ENCODE measurements at places on chromosomes 7 and 10.

DNA sequence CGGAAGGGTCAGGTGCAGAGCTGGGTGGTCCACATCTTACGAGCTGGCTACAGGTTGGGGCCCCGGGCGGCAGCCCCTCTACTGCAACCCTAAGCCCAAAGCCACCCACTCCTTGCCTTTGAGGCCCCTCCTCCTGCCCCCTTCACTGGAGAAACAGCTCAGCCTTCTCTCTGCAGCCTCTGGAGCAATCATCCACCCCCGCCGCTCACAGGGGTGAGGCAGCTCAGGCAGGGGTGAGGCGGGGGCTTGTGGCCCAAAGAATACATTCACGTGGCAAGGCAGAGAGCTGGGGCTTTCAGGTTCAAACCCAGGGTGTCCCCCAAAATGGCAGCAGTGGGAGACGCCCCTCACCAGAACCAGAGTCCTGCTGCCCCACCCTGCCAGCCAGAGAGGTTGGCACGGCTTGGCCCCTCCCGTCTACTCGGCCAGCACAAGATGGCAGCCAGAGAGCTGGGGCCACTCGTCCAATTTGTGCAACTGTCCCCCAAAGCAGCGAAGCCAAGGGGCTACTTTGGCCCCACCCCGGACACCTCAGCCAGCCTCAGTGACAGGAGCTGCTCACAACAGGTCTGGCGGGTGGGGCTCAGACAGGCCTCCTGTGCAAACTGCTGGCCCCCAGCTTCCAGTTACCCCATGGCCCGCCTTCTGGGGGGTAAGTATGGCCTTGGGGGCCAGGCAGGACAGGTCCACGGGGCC, 7.2 kb downstream of the GNB2 start:
- no peak for DNase-seq

DNA sequence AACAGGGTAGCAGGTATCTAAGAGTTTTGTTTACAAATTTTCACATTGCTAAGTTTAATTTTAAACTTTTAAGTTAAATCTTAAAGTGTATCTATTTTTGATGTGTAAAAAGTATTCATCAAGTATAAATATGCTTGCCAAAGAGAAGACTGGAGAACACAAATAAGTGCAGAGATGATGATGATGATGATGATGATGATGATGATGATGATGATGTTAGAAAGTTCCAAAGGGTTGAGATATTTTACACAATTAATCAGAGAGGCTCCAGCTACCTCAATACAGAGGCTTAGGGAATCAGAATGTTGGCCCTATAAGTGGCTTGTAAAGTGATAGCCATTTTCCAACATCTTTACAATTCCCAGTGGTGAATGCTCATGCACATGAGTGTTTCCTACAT, 209.0 kb upstream of the NPVF start:
- no peak for DNase-seq

GRCh38 chr7:29077176-29077575, 69.2 kb downstream of the CPVL start:
- DNase-seq, result no peak

- no peak for DNase-seq
Observed at GRCh38 chr10:78058562-78058961, 24.9 kb downstream of the RPS24 start.

- DNase-seq, result no peak
Observed at GRCh38 chr7:36475381-36475780, 85.7 kb downstream of the ANLN start.

DNA sequence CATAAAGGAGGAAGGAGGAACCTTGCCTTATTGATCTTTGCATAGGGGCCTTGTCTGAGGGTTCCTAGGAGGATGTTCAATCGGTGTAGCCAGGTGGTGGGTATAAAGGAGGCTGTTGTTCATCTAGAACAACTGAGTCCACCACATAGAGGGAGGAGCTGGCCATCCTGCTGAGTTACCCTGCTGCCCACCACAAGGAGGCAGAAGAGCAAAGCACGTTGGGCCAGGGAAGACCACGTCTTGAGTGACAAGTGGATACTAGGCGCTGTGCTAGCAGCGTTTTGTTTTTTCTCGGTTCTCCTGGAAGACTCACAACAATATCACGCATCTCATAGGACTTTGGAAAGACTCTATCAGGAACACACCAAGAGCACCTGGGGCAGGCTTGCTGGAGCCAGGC, 20.0 kb downstream of the FOXI2 start:
- no peak for DNase-seq

- DNase-seq, result no peak
Observed at GRCh38 chr10:90274721-90275468, 573.5 kb downstream of the KIF20B start.

DNA sequence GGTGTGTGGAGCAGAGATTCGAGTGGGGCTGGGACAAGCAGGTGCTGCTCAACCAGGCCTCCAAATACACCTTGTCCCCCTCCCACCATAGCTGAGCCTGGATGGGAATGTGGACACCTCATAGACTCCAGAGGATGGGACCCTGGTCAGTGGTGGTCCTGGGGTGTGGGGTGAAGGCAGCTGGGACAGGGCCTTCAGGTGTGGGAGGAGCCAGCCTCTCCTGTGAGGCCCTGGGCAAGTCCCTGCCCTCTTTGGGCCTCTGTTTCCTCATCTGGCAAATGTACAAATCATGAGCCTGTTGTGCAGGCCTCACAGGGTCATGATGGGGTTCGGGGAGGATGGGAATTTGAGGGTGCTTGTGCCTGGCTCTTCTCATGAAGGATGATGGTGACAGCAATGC, 362.9 kb upstream of the NUPR2 start:
- no peak for DNase-seq

DNA sequence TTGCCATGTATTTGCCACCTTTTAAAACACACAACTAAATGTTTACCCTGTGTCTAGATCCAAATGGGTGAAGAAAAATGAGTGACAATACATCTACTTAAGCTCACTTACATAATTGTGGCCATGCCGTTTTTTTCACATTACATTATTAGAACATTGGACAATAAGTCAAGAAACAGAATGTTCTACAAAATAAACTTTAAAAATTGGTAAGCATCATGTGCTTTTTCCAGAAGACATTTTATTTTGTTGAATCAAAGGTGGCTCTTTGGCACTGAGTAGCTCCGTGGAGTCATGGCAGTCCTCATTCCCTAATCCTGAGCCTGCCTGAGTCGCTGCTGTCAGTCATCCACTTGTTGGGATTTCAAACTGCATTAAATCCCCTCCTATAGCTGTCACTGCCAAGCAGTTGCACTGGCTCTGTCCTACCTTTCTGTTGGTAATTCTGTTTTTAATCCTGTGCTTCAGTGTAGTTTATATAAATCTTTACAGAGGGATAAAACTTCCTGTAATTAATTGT, 32.3 kb downstream of the CAV1 start:
- no peak for DNase-seq

GRCh38 chr7:144028547-144028946, 20.2 kb upstream of the OR2A5 start:
- no peak for DNase-seq

- no peak for DNase-seq
Observed at GRCh38 chr7:124996778-124997177, 67.2 kb upstream of the POT1 start.

- no peak for DNase-seq
Observed at GRCh38 chr10:126235979-126236851, 152.1 kb downstream of the ADAM12 start.

GRCh38 chr10:10772874-10773508, 244.7 kb upstream of the CELF2 start:
- no peak for DNase-seq

DNA sequence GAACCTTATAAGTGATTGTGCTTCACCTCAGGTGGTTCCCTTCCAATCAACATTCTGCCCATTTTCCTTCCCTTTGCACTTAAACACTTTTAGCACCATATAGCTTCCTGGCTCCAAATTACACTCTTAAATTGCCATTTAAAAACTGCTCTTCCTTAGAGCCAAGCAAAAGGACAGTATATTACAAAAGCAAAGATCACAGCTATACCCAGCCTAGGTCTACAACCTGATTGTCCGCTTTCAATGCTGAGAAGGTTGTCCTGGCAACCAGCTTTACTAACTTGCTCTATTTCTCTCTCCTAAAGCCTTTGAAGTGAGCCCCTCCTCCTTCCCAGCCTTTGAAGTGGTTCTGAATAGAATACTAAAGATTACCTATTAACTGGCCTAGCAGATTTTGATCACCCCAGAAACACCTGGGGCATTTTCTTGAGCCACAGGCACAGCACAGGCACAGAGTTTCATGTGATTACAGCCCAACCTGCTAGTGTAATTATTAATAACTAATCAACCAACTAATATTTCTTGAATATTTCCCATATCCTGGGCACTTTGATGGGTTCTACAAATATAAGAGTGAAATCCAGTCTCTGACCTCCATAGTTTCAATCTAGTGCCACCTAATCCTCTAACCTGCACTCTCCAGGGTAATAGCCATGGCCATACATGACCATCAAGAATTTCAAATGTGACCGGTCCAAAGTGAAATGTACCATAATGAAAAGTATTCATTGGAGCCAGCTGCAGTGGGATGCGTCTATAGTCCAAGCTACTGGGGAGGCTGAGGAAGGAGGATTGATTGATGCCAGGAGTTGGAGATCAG, 63.6 kb upstream of the TRIM24 start:
- DNase-seq, result no peak

- no peak for DNase-seq
Observed at GRCh38 chr7:44733708-44734481, 14.8 kb upstream of the ZMIZ2 start.

DNA sequence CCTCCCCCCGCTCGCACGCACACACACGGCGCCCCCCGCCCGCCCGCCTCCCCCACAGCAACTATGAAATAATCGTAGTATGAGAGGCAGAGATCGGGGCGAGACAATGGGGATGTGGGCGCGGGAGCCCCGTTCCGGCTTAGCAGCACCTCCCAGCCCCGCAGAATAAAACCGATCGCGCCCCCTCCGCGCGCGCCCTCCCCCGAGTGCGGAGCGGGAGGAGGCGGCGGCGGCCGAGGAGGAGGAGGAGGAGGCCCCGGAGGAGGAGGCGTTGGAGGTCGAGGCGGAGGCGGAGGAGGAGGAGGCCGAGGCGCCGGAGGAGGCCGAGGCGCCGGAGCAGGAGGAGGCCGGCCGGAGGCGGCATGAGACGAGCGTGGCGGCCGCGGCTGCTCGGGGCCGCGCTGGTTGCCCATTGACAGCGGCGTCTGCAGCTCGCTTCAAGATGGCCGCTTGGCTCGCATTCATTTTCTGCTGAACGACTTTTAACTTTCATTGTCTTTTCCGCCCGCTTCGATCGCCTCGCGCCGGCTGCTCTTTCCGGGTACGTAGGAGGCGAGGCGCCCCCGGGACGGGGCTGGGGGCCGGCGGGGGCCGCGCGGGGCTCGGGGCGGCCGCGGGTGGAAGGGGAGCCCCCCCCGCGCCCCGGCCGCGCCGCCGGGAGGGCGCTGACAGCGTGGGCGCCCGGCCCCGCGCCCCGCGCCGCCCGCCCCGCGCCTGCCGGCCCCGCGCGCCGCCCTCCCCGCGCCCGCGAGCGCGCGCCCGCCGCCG, 441 bp downstream of the BMI1 start:
- DNase-seq, result no peak

GRCh38 chr10:59607970-59608369, 101.7 kb downstream of the SLC16A9 start:
- DNase-seq, result no peak

GRCh38 chr10:130882906-130883305, 428.6 kb downstream of the TCERG1L start:
- no peak for DNase-seq

DNA sequence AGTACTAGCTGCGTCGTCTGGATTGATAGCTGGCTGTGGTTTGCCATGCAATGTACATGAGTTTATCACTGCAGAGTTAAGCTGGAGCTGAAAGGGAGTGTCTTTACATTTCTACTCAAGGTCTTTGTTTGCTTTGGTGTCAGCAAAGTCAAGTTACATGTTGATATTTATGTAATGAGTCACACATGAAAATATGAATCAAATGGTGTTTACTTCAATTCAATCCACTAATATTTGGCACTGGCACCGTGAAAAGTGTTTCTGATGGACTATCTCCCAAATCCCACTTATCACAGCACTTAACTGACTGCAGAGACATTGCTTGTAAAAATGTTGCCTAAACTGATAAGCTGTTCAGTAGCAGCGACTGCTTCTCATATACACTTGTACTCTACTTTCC, 395.9 kb downstream of the TFEC start:
- no peak for DNase-seq

GRCh38 chr7:149794661-149795060, 21.3 kb upstream of the ZNF467 start:
- DNase-seq, result no peak

GRCh38 chr10:4024027-4024426, 239.0 kb upstream of the KLF6 start:
- no peak for DNase-seq

DNA sequence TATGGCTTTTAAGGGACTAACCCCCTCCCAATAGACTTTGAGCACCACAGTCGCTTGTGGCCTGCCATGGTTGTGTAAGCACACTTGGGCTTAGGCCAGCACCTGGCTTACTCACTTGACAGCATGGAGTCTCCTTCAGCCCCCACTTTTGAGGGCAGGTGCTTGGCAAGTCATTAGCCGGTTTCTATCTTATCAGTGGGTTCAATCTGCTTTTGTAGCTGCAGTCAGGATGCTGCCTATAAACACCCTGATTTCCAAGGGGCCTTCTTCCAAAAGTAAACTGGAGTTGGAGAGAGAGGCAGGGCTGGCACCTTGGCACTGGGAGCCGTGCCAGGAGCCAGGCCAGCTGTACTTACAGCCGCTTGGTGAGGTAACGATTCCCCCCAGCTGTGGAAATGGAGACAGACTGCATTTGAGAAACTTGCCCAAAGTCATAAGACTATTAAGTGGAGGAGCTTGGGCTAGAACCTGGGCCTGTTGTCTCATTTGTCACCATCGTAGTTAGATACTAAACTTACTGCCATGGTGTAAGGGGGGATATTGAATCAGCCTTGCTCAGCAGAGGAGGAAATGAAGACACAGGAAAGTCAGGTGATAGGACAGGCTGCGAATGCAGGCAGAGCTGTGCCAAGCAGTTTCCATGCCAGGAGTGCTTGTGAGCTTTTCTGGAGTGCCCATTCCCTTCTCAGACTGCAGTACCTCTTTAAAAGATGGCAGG, 92.2 kb upstream of the EFCAB10 start:
- no peak for DNase-seq

- no peak for DNase-seq
Observed at GRCh38 chr7:138892812-138893211, 88.4 kb downstream of the KIAA1549 start.

- DNase-seq, result no peak
Observed at GRCh38 chr7:47354831-47355541, 226.9 kb downstream of the TNS3 start.

GRCh38 chr10:58064714-58065528, 202.8 kb downstream of the IPMK start:
- DNase-seq, result no peak

Data from stimulated activated CD8-positive, alpha-beta memory T cell treated with anti-CD3 and anti-CD28 coated beads, Interleukin-4, amount 100 ng/mL, for 4 hours (primary cell).